ENCODE measurements at places on chromosomes 2 and 18. TPM values are rescaled to one million over a fixed set of nuclear protein-coding genes. Genes with fewer than 3 reads are reported as not detected.

- H3K4me3 ChIP-seq = no peak overlapping the region
- no peaks in the 10 kb centered on the region for H3K27me3 ChIP-seq
- H3K36me3 ChIP-seq = no peaks in the 10 kb centered on the region
- H3K4me1 ChIP-seq = no peaks in the 10 kb centered on the region
These were observed 4.3 kb upstream of the ARHGEF4 start for GRCh38 chr2:130832296-130832940.

DNA sequence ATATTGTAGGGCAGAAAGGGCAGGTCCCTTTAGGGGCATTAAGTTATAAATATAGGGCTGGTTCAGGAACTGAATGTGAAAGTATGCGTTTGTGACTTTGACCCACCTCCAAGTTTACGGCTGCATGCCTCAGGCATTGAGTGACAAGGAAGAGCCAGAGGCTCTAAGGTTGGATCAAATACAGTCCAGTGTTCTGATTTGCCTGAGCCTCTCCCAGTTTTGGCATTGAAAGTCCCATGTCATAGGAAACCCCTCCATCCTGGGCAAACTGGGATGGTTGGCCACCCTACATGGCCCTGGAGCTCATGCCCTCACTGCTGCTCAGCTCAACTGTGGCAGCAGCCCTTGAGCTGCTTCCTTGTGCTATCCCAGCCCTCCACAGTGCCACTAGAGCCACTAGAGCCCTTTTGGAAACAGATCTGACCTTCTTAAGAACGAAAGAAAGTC is 29.9 kb downstream of the HK2 start:
- no peaks in the 10 kb centered on the region for H3K36me3 ChIP-seq
- DNase-seq = no peak
- H3K4me3 ChIP-seq = no peak overlapping the region
- H3K27me3 ChIP-seq = peaks cover 51% of the 10 kb centered on the region
- peak overlapping the region; percentile 52 for H3K27ac ChIP-seq

DNA sequence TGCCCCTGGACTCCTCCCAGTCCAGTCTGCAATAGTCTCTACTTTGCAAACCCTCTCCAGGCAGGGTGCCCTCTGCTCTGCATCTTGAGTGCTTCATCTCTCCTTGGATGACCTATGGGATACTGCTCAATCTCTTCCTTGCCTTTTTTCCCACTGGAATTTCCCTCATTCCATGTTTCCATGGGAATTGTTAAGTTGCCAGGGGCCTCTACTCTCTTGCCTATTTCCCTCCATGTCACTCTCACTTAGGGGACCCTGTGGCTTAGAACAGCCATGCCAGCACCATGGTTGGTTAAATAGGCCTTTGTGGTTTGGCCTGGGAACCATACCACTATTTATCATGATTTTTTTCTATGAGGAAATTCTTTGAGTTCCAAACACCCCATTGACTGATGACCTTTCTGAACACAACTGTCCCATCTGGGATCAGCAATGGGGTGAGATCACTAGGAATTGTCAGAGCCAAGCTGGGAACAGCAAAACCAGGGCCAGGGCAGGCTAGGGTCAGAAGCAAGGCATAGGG is 91.4 kb upstream of the RBMS1 start:
- H3K27me3 ChIP-seq = no peaks in the 10 kb centered on the region
- DNase-seq = no peak
- no peak overlapping the region for H3K4me3 ChIP-seq
- H3K4me1 ChIP-seq = peaks cover 8% of the 10 kb centered on the region

DNA sequence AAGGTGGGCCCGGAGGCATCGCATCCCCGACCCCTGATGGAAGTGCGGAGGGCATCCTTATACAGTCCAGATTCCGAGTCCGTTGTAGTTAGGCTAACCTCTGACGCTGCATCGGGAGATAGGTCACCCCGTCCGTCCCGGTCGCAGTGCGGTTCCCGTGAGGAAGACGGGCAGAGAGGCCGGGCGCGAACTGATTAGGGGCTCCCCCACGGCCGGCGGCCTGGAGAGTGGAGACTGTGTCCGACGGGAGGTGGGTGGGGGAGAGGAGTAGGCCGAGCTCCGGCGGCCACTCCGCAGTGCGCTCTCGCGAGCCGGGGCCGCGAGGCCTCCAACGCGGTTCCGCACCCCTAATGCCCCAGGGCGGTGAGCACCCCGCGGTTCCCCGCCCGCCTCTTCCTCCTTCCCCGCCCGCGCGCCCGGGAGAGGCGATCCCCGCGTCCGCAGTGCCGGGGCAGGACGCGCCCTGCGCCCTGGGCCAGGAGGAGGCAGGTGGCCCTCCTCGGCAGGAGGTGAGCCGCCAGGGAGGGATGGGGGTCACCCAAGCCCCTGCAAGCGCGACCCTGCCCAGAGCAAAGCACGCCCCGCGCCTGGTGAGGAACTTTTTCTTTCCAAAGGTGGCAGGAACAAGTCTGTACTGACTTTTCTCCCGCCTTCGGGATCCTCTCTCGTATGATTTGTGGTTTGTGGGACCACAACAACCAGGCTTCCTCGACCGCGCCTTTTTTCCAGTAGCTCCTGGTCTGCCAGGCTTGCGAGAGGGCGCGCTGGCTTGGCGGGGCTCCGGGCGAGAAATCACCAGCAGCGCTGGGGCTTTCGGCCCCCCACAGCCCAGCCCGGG is 1.4 kb upstream of the SP5 start:
- no peaks in the 10 kb centered on the region for H3K36me3 ChIP-seq
- DNase-seq = peak; percentile 41
- H3K27me3 ChIP-seq = peaks cover 51% of the 10 kb centered on the region
- peaks cover 16% of the 10 kb centered on the region for H3K4me1 ChIP-seq

The SERPINB13 gene
- 0.20 TPM for total RNA-seq

The GCG gene
- total RNA-seq = not detected

DNA sequence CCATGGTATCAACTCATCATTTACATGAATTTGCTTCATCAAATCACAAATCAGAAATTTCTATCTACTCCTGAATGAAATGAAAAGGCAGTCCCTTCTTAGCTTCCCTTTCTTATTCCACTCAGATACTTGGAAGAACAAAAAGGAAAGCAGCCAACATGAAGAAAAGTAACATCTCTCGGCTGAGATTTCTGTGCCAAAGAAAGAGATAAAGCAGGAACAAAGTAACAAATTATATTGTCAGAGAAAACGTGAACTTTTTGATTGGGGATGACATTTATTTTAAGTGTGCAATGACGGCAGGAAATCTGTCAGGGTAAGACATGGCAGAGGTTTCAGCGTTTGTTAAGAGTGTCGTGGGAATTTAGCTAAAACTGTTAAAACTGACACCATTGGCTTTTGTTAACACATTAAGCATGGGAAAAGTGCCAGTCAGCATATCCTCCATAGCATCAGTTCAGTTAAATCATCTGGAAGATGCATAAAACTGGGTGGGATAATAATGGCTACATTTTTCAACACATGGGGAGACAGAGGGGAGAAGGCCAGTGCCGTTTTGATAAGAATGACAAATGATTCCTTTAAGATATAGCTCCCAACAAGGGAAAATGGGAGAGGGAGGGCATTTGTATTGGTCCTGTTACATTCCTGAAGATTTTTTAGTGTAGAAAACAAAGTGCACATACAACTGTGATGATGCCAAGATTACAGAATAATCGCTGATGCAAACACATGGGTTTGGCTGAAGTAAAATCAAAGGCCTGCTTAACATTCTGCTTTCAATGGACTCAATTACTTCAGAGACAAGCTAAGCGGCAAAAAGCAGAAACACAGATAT is 211.6 kb downstream of the ZNF521 start:
- no peak overlapping the region for H3K27ac ChIP-seq
- H3K4me1 ChIP-seq = peaks cover 28% of the 10 kb centered on the region
- no peaks in the 10 kb centered on the region for H3K36me3 ChIP-seq
- H3K4me3 ChIP-seq = no peak overlapping the region
- H3K27me3 ChIP-seq = no peaks in the 10 kb centered on the region

GRCh38 chr18:62898359-62898758 is 183.0 kb downstream of the PHLPP1 start:
- no peak for DNase-seq
- peaks cover 3% of the 10 kb centered on the region for H3K4me1 ChIP-seq
- no peak overlapping the region for H3K27ac ChIP-seq
- H3K36me3 ChIP-seq = no peaks in the 10 kb centered on the region
- no peaks in the 10 kb centered on the region for H3K27me3 ChIP-seq
